ENCODE measurements at places on chromosomes 5 and 9.

DNA sequence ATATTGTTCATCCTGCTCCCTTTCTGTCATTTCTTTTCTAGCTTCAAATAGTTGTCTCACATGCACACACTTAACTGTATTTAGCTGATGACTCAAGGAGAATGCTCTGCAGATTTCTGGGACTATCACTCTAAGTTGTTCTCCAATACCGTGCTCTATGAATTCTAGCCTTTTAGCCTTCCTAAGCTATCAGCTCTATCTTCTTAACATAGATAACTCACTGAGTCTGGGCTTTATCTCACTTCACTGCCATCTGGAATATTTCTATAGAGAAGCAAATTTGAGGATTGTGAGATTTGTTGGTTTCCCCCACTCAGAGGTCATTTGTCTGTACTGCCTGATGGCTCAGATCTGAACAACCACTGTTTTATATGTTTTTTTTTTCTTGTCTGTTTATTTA, 369.7 kb downstream of the TUSC1 start:
- no peak for DNase-seq

- no peak for DNase-seq
These were observed 91.4 kb upstream of the RANBP6 start for GRCh38 chr9:6106711-6107339.

- no peak for DNase-seq
These were observed 11.6 kb upstream of the SFXN1 start for GRCh38 chr5:175466700-175467318.

- no peak for DNase-seq
These were observed 2.5 kb downstream of the CENPP start for GRCh38 chr9:92328225-92328624.

- DNase-seq = no peak
These were observed 6.2 kb downstream of the ANGPTL2 start for GRCh38 chr9:127116088-127116726.

DNA sequence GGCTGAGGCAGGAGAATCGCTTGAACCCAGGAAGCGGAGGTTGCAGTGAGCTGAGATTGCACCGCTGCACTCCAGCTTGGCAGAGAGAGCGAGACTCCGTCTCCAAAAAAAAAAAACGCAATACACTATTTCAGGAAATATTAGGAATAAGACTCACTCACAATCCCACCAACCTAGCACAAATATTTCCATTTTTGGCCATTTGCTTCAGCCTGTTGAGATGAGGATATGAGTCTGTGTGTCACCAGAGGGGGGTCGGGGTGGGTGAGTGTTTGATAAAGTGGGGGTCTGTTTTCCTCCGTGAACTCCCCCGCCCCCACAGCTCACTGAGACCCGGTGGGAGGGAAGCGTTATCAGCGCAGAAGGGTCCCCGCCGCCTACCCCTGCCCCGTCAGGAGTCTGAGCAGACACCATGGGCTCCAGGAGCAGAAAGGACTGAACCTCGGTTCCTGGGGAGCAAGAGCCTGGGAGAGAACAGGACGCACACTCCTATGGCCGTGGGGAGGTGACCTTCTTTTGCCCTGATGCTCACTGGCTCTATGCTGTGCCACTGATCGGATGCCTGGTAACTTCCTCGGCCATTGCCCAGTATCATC, 153.8 kb upstream of the PHYKPL start:
- no peak for DNase-seq

DNA sequence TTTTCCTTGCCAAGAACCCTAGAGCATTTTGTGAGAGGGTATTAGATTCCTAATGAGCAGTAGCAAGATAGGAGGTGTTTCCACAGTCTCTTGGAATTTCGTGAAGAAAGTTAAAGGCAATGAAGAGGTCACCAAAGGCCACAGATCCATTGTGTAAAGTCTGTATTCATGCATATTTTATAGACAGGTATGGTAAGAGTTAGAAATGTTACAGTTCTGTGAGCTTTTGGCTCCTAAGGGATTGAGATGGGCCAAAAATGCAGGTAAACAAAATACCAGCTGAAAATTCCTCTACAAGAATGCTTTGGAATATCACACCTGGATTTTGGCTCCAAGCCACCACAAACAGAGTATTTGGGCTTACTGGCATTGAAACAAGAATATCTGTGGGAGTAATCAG, 47.4 kb upstream of the FST start:
- no peak for DNase-seq

- DNase-seq = no peak
These were observed 119.6 kb upstream of the NFIB start for GRCh38 chr9:14433351-14434157.

- no peak for DNase-seq
These were observed 114.1 kb downstream of the SPOCK1 start for GRCh38 chr5:137385064-137385463.

DNA sequence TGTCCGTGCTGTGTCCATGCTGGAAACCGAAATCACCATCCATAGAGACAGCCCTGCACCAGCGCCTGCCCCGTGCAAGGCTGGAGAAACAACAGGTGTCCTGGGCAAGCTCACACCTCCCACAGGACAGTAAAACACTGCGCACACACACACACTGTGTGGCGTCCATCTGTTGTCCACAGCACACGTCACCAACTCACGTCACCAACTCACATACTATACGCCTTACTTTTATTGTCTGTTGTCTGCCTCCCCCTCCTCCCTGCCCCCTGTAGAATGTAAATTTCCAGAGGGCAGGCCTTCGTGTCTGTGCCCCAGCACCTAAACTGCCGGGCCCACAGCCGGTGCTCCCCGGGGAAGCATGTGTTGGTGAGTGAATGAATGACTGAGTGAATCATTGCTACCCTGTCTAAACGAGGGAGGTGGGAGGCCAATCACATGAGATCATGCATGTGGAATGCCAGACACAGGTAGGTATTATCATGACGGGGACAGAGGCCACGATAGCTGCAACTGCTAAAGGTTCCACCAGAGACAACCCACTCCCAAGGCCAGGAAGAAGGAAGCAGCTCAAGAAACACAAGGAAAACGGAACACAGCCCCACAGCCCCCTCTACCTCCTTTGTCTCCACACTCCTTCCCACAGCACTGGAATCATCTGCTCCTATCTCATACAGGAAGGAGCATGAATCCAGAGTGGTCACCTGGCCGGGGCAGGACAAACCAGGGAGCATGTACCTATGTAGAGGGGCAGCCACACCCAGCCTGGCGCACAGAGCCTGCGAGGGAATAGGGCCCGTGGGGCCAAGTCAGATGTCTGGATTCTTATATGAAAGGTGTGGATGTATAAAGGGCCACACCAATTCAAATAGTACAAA, 41.9 kb downstream of the STK10 start:
- no peak for DNase-seq

DNA sequence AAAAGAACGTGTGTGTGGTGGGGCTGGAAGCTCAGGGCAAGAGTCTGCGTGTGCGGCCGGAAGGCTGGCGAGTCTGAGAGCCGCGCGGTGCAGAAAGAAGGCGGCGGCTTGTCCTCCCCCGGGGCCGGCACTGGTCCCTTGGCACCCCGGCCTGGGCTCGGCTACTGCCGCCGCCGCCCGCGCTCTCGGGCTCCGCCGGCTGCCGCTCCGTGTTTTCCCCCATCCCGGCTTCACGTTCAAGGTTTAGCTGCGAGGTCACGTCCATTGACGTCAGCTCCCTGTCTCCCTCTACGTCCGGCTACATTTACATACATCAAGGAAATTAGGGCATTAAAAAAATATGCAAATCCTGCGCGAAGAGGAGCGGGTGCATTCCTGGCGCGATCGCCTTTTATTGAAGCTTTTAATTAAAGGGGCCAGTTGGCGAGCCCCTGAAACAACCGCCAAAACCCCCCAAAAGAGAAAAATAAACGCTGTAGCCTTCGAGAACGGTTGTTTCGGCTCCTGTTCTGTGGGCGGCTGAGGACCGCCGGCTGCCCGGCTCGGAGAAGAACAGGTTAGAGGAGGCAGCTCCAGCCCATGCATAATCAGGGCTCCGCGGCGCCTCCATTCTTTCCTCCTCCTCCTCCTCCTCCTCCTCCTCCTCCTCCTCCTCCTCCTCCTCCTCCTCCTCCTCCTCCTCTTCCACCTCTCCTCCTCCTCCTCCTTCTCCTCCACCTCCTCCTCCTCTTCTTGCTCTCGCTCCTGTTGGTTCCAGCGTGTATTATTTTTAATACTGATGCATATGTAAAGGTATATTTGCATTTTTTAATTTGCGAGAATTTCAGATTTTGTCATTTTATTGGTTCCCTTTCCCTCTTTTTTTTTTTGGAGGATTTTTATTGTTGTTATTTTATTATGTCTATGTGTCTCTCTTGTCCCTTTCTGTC, 207.0 kb downstream of the MEF2C start:
- DNase-seq = no peak

GRCh38 chr9:83656952-83657351, 34.0 kb downstream of the IDNK start:
- no peak for DNase-seq

DNA sequence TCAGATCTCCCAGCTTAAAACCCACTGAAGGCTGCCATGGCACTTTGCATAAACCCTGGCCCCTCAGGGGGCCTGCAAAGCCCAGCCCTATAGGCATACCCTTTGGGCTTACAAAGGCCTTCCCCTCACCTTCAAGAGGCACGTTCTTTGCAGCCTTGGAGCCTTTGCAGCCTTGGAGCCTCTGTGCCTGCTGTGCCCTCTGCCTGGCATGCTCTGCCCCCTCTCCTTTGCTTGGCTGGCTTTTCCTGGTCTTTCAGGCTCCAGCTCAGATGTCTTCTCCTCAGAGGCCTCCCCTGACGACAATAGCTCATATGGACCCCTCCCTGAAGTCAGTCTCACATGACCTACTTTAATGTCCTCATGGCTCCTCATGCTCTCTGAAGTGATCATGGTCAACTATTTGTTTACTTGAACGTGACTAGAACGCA, 60.3 kb downstream of the CXXC5 start:
- DNase-seq = no peak

- no peak for DNase-seq
These were observed 32.7 kb upstream of the TXNDC8 start for GRCh38 chr9:110370315-110370714.

- no peak for DNase-seq
These were observed 205.6 kb upstream of the ZNF608 start for GRCh38 chr5:124952079-124952478.

GRCh38 chr5:103674739-103675138, 112.2 kb upstream of the NUDT12 start:
- no peak for DNase-seq

GRCh38 chr9:83563360-83563759, 25.2 kb upstream of the FRMD3 start:
- no peak for DNase-seq

Data from CD4-positive, alpha-beta T cell treated with Interleukin-17A for 1 hour (primary cell).